ENCODE measurements at places on chromosomes 7 and 10.

DNA sequence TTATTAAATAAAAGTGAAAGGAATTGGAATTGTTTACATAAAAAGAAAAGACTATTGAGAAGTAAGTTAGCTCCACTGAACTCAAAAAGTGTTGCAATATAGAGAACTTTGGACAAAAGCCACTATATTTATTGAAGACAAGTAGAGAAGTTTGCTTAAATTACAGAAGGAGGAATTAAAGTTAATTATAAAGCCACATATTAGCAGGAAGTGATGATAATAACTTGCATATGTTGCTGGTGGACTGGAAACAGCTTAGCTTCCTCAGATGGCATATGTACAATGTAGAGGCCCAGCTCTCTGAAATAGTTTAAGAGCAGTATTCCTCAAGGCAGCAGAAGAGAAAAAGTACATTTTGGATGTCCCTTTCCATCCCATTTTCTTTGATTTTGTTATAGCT, 400.7 kb downstream of the GATA3 start:
- no peak for DNase-seq

GRCh38 chr7:138934367-138934766, 46.8 kb downstream of the KIAA1549 start:
- no peak for DNase-seq

DNA sequence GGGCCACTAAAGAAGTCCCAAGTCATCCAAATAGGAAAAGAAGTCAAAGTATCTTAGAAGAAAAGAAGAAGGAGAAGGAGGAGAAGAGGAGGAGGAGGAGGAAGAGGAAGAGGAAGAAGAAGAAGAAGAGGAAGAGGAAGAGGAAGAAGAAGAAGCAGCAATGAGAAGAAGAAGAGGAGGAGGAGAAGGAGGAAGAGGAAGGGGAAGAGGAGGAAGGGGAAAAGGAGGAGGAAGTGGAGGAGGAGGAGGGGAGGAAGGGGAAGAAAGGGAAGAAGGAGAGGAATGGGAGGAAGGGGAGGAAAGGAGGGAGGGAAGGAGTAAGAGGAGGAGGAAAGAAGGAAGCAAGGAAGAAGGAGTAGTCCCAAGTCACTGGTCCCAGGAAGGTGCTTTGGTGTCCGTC, 21.7 kb upstream of the RADIL start:
- no peak for DNase-seq

DNA sequence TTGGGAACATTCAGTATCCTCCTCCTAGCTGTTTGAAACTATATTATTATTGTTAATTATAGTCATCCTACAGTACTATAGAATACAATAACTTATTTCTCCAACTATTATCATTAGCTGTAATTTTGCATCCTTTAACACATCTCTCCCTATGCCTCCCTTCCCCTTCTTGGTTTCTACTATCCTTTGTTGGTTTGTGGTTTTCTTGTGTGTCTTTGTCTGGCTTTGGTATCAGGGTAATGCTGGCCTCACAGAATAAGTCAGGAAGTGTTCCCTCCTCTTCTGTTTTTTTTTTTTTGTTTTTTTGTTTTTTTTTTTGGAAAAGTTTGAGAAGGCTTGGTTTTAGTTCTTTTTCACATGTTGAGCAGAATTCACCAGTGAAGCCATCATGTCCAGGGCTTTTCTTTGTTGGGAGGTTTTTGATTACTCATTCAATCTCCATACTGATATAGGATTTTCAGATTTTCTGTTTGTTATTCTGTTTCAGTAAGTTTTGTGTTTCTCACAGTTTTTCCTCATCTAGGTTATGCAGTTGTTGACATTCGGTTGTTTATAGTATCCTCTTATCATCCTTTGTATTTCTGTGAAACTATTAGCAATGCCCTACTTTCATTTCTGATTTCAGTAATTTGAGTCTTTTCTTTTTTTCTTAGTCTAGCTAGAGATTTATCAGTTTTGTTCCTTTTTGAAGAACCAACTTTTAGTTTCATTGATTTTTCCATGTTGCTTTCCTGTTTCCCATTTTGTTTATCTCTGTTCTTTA, 21.6 kb downstream of the C1GALT1 start:
- DNase-seq = no peak

DNA sequence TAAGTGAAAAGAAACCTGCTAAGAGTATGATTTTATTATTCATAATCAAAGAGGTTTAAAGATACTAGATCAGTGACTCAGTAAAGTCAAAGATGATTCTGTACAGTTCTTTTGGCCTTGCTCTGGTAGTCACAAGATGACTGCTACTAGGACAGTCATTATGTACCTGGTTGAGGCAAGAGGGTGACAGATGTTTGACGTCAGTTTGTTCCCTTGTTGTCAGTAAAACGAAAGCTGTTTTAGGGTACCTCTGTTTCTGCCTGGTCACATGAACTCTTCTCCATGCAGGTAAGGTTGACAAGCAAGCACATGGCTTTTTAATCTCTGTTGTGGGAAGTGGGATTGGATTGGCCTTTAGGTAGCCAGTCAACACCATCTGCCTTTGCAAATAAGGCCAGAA, 308.0 kb downstream of the EXOC4 start:
- no peak for DNase-seq
